Heart left ventricle (tissue), 16 donors: ENCODE measurements at places on chromosomes 5 and 9. TPM values are rescaled to one million over a fixed set of nuclear protein-coding genes. Genes with fewer than 3 reads are reported as not detected.

Gene PGGT1B
- total RNA-seq = 36.4 TPM

- peak; percentile 87 for DNase-seq
Observed at GRCh38 chr5:174419540-174420132, 304.7 kb upstream of the MSX2 start.

DNA sequence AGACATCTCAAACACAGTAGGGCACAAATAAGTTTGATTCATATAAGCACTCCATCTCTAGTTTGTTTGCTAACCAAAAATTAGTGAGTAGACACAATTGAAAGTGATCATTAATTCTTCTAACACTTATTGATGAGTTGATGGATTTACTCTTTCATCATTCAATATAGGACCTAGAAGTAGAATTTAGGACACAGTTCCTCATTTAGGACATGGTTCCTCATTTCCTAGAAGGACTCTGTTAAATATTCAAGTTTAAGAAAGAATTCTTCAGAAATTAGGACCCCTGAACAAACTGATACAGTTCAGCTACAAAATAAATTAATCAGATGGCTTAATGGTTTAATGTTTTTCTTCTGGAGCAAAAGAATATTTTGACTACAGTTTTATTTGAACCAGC, 143.5 kb upstream of the PRR16 start:
- DNase-seq = no peak

DNA sequence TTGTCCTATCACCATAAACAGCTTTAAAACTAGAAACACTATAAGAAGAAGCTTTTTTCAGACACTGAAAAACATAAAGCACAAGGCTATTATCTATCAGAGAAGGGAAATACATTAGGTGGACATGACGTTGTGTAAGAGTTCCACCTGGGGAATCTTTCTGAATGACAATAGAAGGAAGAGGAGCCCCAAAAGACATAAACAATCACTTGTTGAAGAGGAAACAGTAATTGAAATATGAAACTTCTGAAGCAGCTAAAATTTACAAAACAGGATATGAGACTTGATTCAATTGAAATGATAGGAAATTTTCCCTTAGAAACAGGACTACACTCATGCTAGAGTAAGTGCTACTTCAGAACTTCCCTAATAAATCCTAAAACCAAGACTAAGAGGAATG, 933.6 kb downstream of the EFNA5 start:
- no peak for DNase-seq

Gene CNTFR
- 2.2 TPM for total RNA-seq
